ENCODE measurements at places on chromosomes 2 and 18. TPM values are rescaled to one million over a fixed set of nuclear protein-coding genes. Genes with fewer than 3 reads are reported as not detected.

The PRKAG3 gene
- total RNA-seq = 0.40 TPM

The AFF3 gene
- 5.7 TPM for total RNA-seq

The PIEZO2 gene
- total RNA-seq = 25.4 TPM

The COPS7B gene
- 26.6 TPM for total RNA-seq

The SLC38A11 gene
- total RNA-seq = not detected

The REG3A gene
- not detected for total RNA-seq

The DOCK10 gene
- 11.4 TPM for total RNA-seq

The VWC2L gene
- not detected for total RNA-seq

The LIMS4 gene
- not detected for total RNA-seq

The FOSL2 gene
- 42.4 TPM for total RNA-seq

The CHRNA1 gene
- total RNA-seq = 4.1 TPM

The UGT1A5 gene
- not detected for total RNA-seq

The MTLN gene
- total RNA-seq = 31.9 TPM

The IL36A gene
- total RNA-seq = not detected

The PREPL gene
- total RNA-seq = 17.2 TPM

The SERPINB11 gene
- not detected for total RNA-seq

The PHLPP1 gene
- total RNA-seq = 5.6 TPM

The IL1R2 gene
- 6.1 TPM for total RNA-seq

The SPHKAP gene
- total RNA-seq = 0.26 TPM

The CRYGC gene
- not detected for total RNA-seq

The SATB2 gene
- total RNA-seq = 7.3 TPM

The CXCR4 gene
- total RNA-seq = 2.6 TPM

The STPG4 gene
- total RNA-seq = not detected

The MAP2 gene
- total RNA-seq = 4.6 TPM

The CDKL4 gene
- total RNA-seq = 0.32 TPM

The HPCAL1 gene
- total RNA-seq = 72.0 TPM

The ASAP2 gene
- total RNA-seq = 7.2 TPM

The AKAIN1 gene
- not detected for total RNA-seq

The TBC1D8 gene
- total RNA-seq = 5.0 TPM

The FOXI3 gene
- not detected for total RNA-seq

The KLHL14 gene
- not detected for total RNA-seq

The TRAPPC8 gene
- total RNA-seq = 17.3 TPM

The ZCCHC2 gene
- 5.7 TPM for total RNA-seq

The ITGB6 gene
- 15.0 TPM for total RNA-seq

The GCG gene
- not detected for total RNA-seq

The KCTD1 gene
- 14.4 TPM for total RNA-seq

The MBOAT2 gene
- 34.9 TPM for total RNA-seq

The C2orf78 gene
- not detected for total RNA-seq

The TXNDC9 gene
- 60.2 TPM for total RNA-seq

The GNLY gene
- 0.24 TPM for total RNA-seq

The DPP10 gene
- 2.6 TPM for total RNA-seq

The ASPRV1 gene
- 0.26 TPM for total RNA-seq

The TTR gene
- not detected for total RNA-seq

The SYT4 gene
- not detected for total RNA-seq

The RTP5 gene
- not detected for total RNA-seq

The ALPP gene
- not detected for total RNA-seq

The ANTXR1 gene
- total RNA-seq = 98.2 TPM

The CPLX4 gene
- not detected for total RNA-seq

The CD8B2 gene
- total RNA-seq = not detected

The LCLAT1 gene
- 17.8 TPM for total RNA-seq

The METTL8 gene
- total RNA-seq = 8.6 TPM

The PNKD gene
- total RNA-seq = 47.8 TPM

The INPP5D gene
- 0.65 TPM for total RNA-seq

The ZNF396 gene
- total RNA-seq = 0.78 TPM

The RNU2-63P gene
- total RNA-seq = not detected

The CMPK2 gene
- 4.7 TPM for total RNA-seq

The FEV gene
- total RNA-seq = not detected

Data from epithelial cell of alveolus of lung (primary cell).